Parietal lobe (tissue), 2 donors: ENCODE measurements at places on chromosomes 7 and 10. TPM values are rescaled to one million over a fixed set of nuclear protein-coding genes. Genes with fewer than 3 reads are reported as not detected.

GIMAP4 gene
- total RNA-seq = 3.4 TPM

PDGFA gene
- 24.4 TPM for total RNA-seq

CTNNA3 gene
- 6.9 TPM for total RNA-seq

RNF148 gene
- 1.3 TPM for total RNA-seq

NPY4R gene
- total RNA-seq = not detected

TMEM178B gene
- 79.5 TPM for total RNA-seq
